AG08395 (cell line): ENCODE measurements at places on chromosomes 4 and X.

- DNase-seq: no peak
Measured at GRCh38 chr4:100995671-100996070, 351.7 kb downstream of the PPP3CA start.

DNA sequence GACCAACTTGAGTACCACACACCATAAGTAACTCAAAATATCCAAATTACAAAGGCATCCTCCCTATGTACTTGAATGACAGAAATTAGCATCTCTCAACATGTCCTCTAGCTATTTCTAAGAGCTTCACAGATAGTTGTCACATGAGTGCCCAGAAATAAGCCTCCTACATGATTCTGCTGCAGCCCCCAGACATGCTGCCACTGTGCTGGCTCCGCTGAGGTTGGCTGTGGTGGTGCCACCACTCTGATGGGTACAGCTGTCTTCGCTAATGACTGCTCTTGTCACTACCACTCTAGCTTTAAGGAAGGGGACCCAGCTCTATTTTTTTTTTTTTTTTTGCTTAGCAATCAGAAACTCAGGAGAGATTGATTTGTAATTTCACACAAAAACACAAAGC lies 256.0 kb downstream of the GRXCR1 start:
- DNase-seq: no peak

DNA sequence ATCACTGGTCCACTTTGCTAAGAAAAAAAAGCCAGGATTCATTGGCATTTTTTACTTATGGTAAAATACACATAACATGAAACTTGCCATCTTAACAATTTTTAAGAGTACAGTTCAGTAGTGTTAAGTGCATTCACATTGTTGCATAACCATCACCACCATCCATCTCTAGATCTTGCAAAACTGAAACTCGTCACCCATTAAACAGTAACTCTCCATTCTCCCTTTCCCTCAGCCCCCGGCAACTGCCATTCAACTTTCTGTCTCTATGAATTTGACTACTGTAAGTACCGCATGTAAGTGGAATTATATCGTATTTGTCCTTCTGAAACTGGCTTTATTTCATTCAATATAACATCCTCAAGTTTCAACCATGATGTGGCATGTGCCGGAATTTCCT lies 56.3 kb upstream of the LNX1 start:
- DNase-seq: no peak

- DNase-seq: no peak
Measured at GRCh38 chrX:25296850-25297249, 281.1 kb upstream of the ARX start.

DNA sequence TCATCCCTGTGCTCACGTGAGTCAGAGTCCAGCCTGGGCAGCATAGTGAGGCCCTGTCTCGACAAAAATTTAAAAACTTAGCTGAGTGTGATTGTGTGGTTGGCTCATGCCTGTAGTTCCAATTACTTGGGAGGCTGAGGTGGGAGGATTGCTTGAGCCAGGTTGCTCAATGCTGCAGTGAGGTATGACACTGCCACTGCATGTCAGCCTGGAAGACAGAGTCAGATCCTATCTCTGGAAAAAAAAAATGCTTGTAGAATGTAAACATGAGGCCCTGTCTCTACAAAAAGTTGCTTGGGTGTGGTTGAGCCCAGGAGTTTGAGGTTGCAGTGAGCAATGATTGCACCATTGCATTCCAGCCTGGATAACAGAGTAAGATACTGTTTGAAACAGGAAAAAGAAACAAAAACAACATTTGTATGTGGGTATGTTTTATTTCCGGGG lies 11.3 kb upstream of the YTHDC1 start:
- DNase-seq: peak; percentile 58

DNA sequence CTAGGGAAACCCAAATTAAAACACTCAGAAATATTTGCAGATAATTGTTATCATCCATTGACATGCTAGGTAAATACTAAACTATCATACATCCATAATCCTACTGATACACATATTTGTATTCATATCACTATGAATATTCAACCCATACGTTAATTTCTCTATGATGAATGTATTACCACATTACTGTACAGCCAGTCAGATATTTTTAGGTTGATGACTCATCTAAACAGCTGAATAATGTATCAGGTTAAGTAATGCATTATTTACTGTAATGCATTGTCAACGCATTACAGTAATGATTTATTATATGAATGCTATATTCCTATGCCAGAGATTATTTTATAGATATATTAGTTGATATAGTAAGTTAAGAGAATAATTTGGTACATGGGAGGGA lies 37.1 kb downstream of the VEGFC start:
- no peak for DNase-seq

DNA sequence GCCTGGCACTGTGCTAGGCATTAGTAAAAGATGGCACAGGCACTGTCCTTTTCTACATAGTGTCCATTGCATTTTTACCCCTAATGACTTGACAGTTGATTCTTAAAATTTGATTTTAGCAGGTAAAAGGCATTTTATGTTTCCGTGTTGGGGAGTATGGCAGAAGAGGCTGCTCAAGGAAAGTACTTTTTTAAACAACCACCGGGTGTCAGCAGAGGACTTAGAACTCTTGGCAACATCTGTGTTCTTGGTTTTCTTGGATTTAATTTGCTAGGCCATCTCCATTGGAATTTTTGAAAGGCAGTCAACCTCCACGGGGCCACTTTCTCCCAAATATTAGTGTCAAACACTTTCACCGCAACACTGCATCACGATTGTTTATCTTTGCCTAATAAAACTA lies 102.9 kb downstream of the TSPAN7 start:
- peak; percentile 67 for DNase-seq

DNA sequence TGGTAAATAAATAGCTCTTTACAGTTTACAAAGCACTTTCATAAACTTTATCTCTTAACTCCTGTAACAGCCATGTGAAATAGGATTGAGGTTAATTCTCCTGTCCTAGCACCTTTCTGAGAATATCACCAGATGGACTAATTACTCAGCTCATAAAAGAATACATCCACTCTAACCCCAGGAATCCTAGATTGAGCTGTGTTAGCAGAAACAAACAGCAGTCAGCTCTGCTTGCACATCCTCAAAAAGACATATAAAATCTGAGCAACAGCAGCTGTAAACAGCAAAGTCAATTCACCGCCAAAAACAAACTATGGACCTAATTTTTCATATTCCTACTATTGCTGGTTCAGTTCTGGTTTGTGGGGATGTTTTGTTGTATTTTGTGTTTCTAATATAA lies 182.8 kb downstream of the QDPR start:
- no peak for DNase-seq

DNA sequence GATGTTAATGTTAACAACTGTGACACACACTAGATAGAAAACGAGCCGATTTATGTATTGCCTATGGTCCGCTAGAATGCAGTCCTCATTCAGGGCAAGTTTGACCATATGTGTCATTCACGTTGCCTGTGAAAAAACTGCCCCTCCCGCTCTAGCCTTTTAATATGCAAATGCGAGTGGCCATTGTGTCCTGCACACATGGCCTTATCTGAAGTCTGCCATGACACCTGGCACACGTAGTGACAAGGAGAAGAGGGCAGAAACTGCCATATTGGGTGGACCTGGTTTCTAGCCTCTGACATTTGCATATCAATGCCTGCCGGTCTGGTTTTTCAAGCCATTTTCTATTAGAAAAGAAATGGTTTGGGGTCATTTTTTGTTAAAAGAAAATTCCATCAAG lies 303.3 kb upstream of the TECRL start:
- DNase-seq: no peak
